ENCODE measurements at places on chromosomes 11 and 22.
A peak's percentile ranks its signal among the peaks of the same experiment; 100 is the strongest.

DNA sequence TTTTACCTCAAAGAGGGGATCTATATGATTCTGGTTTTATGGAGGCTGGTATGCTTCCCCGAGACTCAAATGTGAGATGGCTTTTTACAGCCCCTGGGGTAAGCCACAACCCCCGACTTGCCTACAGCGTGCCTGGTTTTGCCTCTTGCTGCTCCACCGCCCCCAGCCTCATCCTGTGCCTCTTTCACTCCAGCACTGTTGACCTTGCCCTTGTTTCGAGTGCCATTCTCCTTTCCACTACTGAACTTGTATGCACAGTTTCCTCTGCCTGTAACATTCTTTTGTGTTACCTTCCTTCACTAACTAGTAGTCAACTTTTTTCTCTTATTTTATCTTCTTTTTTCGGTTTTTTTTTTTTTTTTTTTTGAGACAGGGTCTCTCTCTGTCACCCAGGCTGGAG lies 219.0 kb upstream of the ZBED5 start:
- no peak for DNase-seq

- DNase-seq, result peak; percentile 54
These were observed 33.2 kb upstream of the CECR2 start for GRCh38 chr22:17336061-17336460.

DNA sequence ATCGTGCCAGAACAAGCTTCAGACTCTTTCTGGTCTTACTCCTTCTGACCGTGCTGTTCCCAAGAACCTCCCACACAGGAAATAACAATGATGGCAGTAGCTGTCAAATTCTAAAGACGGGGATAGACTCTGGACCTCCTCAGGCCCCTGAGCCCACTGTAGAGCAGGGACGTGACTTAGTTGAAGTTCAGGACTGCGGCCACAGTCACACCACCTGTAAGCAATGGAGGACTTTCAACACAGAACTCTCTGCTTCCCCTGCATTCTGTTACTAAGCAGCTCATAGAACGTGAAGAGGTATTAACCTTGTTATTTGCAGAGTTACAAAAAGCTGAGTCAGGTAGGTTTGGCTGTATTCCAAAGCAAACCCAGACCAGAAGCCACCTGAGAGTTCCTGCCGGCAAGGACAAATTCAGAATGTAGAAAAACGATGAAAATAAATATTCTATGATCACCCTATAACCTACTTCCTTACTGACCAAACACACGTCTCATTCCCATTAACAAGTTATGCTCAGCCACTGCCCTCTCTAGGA lies 12.7 kb downstream of the TMEM45B start:
- DNase-seq, result no peak

GRCh38 chr11:2451336-2451735 lies 6.5 kb downstream of the KCNQ1 start:
- no peak for DNase-seq

GRCh38 chr11:35107861-35108260 lies 31.1 kb upstream of the CD44 start:
- DNase-seq, result peak; percentile 47

GRCh38 chr22:42825796-42826195 lies 31.3 kb downstream of the ARFGAP3 start:
- no peak for DNase-seq

DNA sequence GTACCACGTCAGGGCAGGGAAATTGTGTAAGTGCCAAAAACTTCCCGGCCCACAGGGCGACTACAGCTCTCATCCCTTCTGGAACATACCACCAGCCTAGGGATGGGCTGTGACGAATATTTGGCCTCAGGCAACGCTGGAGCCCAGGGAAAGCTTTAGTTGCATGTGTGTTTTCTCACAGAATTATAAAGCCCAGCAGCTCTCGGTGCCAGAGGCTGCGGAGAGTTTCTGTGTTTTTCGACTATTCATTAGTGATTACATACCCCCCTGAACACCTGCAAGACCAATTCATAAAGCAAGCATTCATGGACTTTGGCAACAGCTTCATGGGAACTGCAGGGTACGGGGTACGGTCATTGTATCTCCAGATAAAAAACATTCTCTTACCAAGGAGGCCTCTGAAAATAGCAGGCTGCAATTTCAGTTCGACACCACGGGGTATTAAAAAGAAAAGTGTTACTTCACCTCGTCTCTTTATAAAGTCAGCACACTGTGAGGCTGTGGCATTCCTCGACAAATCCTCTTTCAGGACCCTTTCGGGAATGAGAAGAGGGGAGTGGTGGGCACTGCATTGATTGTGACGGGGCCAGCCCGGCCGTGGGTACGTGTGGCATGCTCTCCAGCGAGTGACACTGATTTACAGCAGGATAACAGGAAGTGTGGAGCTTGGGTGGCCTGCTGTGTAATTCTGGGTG lies 243.6 kb upstream of the SORL1-AS1 start:
- DNase-seq, result no peak

DNA sequence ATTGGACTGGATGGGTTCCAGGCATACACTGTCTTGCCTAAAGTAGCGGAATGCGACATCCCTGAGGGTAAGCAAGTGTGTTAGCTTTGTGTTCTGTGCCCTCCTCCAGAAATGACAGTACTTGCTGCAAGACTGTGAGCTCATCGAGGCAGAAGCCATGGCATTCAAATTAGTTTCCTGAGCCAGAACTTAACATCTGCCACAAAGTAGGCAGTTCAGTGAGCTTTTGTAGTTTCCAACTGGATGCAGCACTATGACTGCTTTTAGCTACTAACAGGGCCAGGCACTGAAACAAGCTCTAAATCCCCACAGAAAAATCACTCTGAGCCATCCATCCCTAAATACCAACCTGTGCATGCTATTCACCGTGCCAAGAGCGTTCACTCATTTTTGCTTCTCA lies 1.2 kb upstream of the FAR1 start:
- no peak for DNase-seq

GRCh38 chr11:36257351-36257750 lies 31.9 kb downstream of the COMMD9 start:
- peak; percentile 73 for DNase-seq

DNA sequence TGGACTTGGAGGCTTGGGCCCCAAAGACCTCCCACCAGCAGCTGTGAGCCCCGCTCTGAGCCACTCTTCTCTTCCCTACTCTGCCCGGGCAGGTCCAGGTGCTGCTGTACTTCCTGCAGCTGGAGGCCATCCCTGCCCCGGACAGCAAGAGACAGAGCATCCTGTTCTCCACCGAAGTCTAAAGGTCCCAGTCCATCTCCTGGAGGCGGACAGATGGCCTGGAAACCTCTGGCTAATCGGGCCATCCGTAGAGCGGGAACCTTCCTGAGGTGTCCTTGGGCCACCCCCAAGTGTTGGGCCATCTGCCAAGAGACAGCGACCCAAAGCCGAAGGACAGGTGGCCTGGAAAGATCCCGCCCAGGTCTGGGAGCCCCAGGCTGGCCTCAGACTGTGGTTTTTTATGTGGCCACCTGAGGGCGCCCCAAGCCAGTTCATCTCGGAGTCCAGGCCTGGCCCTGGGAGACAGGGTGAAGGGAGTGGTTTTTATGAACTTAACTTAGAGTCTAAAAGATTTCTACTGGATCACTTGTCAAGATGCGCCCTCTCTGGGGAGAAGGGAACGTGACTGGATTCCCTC lies 135.1 kb downstream of the BCR start:
- peak; percentile 65 for DNase-seq

- DNase-seq, result no peak
These were observed 20.8 kb downstream of the KRTAP5-6 start for GRCh38 chr11:1717745-1718144.

- DNase-seq, result peak; percentile 21
These were observed 29.0 kb downstream of the TTLL1 start for GRCh38 chr22:43060183-43060582.

DNA sequence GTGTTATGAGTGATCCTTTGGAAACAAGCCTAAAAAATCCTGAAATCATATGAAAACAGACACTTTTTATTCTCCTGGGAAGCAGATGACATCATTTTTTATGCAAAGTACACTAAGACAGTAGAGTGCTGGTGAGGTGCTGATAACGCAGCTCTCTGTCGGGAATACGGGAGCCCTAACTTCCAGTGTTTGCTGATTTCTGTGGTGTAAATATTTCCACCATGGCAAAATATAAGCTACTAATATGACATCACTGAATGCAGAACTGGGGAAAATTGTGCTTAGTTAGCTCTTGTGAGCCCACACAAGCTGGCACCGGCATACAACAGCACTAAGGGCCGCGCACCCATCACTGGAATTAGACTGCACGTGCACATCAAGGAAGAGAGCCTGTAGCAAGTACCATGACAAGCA lies 82.6 kb downstream of the FAM76B start:
- DNase-seq, result no peak

- no peak for DNase-seq
These were observed 5.2 kb upstream of the H19 start for GRCh38 chr11:2002807-2003206.
